ENCODE measurements at places on chromosomes 2 and 18.

DNA sequence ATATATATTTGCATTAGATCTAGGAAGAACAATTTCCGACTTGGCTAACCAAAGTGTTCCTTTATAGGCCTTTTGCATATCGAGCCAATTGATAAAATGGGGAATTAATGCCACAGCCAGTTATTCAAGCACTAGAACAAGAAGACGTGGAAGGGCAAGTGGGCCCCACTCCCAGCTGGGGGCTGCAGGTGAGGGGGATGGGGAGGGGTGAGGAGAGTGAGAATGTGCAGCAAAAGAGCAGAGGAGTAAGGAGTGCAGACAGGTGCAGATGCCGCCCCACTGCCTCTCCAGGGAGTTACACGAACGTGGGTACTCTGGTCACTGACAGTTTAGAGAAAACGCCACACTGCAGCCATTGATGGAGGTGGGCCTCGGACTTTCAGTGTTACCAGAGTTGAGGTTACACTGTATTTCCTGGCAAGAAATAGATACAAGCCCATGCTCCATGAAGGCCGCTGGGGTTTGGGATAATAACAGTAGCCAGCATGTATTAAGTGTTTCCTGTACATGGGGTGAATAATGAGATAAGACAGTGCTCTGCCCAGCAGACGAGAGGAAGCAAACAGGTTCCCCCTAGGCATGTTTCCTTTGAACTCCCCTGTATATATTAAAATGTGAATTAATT lies 40.9 kb downstream of the GORASP2 start:
- DNase-seq, result no peak

DNA sequence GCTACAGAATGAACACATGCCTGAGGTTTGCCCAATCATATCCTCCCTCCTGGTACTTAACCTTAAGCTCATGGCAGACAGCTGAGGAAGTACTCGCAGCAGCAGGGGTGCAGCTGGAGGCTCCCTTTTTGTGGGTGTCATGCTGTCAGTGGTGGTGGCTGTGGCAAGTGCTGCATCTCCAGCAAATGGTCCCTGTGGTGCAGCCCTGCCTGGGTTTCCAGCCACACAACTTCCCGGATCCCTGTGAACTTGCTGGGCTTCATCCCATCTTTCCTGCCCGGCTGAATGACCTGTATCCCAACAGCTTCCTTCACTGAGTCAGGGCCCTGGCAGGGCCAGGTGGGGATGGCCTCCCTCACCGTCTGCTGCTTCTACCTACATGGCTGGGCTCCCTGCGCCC lies 5.0 kb downstream of the TMEM185B start:
- DNase-seq, result no peak

GRCh38 chr2:65834771-65835475 lies 402.5 kb upstream of the SPRED2 start:
- DNase-seq, result no peak

DNA sequence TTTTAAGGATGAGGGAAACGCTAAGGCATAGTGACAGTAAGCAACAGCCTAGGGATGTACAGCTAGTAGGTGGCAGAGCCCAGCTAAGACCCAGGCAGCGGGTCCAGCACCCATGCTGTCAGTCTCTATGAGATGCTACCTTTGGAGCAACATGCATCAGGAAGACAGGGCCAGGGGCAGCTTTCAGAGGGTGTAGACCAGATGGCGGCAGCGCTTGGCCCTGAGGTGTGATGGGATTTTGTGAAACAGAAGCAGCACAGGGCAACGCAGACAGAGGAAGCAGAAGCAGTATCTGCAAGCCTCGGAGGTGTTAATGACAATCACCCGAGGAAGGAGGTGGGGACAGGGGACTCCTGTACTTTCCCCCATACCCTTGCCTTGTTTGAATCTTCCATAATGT lies 43.2 kb downstream of the SDC1 start:
- no peak for DNase-seq

- DNase-seq, result no peak
These were observed 24.6 kb downstream of the CD302 start for GRCh38 chr2:159773426-159773825.

DNA sequence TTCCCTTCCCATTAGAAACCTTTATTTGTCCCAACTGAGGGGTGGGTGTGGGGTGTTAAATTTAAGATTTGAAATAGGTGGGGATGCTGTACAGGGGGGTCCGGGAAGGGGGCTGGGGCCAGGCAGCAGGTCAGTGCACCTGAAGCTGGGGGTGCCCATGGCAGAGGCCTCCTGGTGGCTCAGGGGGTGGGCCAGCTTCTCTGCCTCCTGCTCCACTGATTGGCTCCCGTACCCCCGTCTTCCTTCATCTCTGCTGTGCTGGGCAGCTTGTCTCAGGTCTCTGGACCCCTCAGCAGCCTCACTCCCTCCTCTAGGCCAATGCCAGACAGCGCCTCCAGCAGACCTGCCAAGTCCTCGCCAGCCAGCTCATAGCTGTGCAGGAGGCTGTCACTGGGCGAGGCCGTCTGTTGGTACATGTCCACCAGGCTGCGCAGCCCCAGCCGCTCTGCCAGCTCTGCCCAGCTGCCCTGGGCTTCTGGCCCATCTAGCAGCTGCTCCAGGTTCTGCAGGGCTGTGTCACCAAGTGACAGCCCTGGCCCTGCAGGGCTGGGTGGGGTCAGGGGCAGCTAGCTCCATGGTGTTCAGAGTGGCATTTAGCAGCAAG lies 2.0 kb upstream of the ANKRD62 start:
- no peak for DNase-seq

All from stimulated activated CD4-positive, alpha-beta T cell treated with anti-CD3 and anti-CD28 coated beads, TNF-alpha, amount 100 ng/mL, for 48 hours (primary cell).